ENCODE measurements at places on chromosomes 12 and 14. TPM values are rescaled to one million over a fixed set of nuclear protein-coding genes. Genes with fewer than 3 reads are reported as not detected.

DNA sequence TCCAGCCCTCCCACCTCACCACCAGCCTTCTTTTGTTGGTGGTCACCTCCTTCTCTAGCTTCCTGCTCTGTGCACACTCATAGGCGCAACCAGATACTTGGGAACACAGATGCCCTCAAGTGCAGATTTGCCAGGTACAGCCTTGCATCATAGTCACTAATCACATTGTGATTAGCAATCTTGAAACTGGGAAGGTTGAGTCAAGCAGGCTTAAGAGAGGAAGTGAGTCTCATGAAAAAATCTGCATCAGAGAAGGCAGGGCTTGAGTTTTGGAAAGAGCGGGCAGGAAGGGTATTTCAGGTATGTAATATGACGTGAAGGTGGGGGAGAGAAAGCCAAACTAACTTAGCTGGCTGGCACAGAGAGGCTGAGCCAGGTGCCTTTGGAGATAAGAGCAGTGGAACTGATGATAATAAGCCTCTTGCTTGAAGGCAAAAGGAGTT is 2.7 kb upstream of the RABGGTA start:
- no peak for DNase-seq

DNA sequence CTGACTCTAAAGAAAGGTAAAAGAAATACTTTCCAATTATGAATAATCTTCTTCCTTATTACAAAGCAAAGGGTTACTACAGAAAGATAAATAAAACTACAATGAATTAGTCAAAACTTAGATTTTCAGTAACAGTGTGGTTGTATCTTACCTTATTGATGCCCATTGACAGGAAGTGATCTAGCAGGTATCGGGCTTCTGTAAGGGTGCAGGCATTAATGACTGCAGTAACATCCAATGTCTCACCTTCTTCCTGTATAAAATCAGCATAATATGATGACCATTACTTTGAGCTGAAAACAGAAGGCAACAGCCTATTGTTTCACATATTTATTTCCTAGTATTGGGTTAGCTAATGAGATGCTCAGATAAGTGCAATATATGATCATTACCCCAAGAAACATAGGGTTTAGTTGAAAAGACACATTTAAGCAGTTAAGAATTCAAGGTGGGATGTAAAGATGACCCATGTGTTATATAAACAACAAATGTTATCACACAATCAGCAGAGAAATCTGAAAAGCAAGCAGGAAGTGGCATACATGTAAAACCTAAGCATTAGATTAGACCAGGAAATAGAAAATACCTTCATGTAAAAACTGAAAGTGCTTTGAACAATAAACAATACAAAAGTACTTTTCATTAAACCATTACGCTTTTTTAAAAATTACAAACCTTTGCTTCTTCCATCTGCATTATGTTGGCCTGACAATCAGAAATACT is 111.2 kb downstream of the KIF21A start:
- no peak for DNase-seq

Gene ASCL1
- polyA plus RNA-seq = 0.07 TPM

DNA sequence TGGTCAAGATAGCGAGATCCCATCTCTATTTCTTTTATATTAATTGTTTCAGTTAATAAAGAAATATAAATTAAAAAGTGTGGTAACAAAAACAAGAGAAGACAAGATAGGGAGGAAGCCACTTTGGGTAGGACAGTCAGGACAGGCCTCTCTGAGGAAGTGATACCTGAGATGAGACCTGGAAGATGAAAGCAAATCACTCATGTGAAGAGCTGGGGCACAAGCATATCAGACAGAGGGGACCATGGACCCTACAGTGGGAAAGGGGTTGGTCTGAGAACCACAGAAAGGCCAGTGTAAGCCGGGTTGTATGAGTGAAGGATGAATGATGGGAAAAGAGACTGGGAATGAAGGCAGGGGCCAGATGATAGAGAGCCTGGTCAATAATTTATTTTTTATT is 1.8 kb upstream of the MED6 start:
- no peak for DNase-seq

Measured in left renal pelvis (tissue), 4 donors.